GM13977 (cell line): ENCODE measurements at places on chromosomes 2 and 18.

DNA sequence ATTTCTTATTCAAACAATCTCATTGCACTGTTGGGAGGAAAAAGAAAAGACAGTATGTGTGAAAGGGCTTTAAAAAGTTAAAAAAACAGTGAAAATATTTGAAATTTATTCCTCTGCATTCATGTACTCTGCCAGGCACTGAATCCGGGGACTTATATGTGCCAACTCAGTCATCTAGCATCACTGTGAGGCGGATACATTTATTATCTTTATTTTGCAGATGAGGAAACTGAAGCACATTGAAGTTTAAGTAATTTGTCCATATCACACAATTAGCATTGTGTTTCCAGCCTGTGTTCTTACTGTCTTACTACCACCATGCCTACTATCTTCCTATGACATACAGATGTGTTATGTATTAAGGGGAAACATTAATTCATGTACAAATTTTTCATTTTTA is 1.8 kb downstream of the LCLAT1 start:
- DNase-seq, result no peak

DNA sequence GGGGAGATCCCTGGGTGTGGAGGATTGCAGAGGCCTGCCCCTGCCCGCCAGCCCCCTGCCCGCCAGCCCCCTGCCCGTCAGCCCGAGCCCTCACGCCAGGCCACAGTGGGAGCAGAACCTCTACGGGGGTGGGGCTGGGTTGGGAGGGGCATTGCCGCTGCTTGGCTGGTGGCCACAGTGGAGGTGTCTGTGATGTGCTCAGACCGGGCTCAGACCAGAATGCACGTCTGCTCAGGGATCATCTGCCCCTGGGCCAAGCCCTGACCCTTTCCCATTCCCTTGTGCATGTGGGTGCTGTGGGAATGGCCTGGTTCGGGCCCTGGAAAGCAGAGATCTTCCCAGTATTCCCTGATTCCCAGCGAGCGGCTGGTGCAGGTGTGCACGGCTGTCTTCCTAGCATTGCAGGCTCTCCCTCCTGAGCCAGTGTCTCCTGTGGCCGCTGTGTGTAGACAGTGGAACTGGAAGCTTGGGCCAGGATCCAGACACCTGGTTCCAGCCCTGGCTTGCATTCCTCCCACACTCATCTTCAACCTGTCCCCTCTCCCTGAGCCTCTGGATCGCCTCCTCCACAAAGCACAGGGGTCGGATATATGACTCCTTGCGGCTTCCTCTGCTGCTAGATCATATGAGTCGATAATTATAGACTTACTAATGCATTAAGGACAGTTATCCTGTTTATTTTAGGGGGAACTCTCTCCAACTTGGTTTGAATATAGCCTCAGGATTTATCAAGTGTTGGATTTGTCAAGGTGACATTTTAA is 161.6 kb downstream of the LDLRAD4 start:
- DNase-seq, result no peak

- no peak for DNase-seq
Observed at GRCh38 chr2:3479430-3480320, 39.7 kb downstream of the ADI1 start.

DNA sequence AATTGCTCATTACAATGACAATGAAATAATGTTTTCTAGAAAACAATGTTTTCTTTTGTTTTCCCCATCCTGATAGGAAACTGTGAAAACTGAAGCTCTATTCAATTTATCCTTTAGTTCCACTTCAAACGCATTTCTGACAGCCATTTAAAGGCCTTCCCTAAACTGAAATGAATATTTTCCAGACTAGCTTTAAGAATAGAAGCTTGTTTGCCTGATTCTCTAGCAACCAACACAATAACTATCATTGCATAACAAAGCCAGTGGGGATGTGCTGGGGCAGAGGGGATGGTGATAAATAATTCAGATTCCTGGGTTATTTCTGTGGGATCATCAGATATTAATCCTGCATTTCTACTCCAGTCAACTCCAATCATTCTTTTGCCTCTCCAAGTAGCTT is 427.1 kb downstream of the RND3 start:
- no peak for DNase-seq

GRCh38 chr2:10195278-10196109 is 73.0 kb downstream of the RRM2 start:
- DNase-seq, result no peak

- DNase-seq, result no peak
Observed at GRCh38 chr2:11940799-11941198, 194.4 kb downstream of the LPIN1 start.

GRCh38 chr2:151388011-151388410 is 21.7 kb upstream of the RIF1 start:
- no peak for DNase-seq
